ENCODE measurements at places on chromosomes 13 and 19.

- no peak for DNase-seq
These were observed 200.5 kb downstream of the ABCC4 start for GRCh38 chr13:95100525-95101433.

DNA sequence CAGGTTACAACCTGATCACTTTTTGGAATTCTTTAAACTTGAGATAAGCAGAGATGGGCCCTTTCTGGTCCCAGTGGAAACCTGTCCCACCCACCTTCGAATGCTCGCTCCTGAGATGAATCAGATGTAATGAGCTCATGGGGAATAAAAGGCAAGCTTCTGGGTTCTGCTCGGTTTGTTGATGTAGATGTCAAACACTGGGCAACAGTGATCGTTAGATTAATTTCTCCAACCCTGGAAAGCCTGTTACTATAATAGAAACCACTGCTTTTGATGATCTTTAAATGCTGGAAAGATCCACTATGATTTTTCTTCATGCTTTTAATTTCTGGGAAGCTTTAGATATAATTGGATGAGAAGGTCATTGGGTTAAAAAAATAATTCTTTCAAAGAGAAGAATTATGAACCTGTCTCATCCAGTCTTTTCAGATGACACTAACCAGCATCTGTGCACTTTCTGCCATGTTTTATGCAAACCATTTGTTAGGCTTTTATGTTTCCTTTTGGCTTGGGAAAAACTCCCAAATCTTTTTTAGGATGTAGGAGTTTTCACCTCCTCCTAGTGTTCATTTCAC lies 49.3 kb downstream of the B3GLCT start:
- DNase-seq: no peak

DNA sequence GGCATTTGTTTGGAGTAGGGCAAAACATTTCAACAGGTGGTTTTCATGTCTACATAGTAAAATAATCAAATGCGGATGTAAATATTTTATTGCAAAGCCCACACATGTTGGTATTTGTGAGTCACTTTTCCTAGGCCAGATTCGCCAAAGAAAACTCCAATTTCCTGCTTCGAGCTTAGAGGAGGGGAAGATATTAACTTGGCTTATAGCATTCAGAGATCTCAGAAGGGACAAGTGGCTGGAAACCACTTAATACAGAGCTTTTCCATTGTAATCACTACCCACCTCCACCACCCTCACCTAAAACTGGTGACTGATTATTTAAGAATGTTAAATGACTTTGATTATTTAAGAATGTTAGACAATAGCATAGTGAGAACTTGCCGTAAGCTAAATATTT lies 530.6 kb upstream of the SPRY2 start:
- no peak for DNase-seq

GRCh38 chr19:46107371-46107770 lies 17.1 kb downstream of the IGFL3 start:
- DNase-seq: no peak

DNA sequence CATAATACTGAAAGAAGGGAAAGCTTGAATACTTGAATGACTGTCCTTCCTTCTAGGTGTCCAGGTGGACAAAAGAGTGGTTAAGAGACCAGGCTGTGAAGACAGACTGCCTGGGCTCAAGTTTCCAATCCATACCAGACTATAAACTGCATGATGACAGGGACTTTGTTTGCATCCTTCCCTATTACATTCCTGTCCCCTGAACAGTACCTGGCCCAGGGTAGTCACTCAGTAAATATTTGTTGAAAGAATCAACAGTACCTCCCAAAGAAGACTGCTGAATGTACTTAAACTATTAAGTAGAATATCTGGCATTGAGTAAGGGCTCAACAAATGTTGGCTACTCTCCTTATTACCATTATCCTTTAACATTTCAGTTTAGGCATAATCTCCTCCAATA lies 29.7 kb downstream of the MIPEP start:
- no peak for DNase-seq

DNA sequence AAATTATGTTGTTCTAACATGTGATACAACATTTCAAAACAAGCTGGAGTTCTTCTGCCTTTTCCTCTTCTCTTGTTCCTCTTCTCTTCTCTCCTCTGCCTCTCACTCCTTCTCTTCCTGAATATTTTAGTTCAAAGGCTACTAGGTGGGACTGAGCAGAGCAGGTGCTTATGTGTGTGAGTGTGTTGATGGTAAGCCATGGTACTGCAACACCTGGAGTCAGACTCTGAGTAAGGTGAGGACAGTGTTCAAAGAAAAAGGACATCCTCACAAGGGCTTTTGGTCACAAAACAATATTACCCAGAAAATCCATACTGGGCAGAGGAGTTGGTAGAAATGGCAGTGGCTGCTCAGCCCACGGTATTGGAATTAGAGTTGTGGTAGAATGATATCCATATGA lies 1188.7 kb downstream of the SLITRK1 start:
- no peak for DNase-seq

Data from germinal center (tissue), 1 donor.